ENCODE measurements at places on chromosomes 6 and 20. TPM values are rescaled to one million over a fixed set of nuclear protein-coding genes. Genes with fewer than 3 reads are reported as not detected.

- DNase-seq, result no peak
These were observed 100.0 kb downstream of the NDUFAF5 start for GRCh38 chr20:13884803-13885202.

DNA sequence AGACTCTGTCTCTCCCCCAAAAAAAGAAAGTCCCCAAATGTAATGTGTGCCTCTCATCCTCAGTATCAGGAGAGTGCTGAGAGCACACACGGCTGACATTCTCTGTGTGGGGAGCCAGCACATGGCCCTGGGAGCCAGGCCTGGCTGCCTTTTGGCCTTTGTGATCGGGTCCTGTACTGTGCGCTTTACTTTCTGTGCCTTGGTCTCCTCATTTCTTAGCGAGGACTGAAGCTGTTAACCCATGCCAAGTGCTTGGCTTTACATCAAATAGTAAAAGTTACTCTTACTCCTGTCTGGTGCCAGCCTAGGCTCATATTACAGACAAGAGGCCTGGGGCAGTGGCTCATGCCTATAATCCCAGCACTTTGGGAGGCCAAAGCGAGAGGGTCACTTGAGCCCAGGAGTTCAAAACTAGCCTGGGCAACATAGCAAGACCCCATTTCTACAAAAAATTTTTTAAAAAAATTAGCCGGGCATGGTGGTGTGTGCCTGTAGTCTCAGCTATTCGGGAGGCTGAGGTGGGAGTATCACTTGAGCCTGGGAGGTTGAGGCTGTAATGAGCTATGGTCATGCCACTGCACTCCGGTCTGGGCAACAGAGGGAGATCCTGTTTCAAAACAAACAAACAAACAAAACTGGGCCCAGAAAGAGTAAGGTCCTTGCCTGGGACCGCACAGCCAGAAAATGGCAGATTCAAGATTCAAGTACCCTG, 50.3 kb downstream of the SNAI1 start:
- no peak for DNase-seq

DNA sequence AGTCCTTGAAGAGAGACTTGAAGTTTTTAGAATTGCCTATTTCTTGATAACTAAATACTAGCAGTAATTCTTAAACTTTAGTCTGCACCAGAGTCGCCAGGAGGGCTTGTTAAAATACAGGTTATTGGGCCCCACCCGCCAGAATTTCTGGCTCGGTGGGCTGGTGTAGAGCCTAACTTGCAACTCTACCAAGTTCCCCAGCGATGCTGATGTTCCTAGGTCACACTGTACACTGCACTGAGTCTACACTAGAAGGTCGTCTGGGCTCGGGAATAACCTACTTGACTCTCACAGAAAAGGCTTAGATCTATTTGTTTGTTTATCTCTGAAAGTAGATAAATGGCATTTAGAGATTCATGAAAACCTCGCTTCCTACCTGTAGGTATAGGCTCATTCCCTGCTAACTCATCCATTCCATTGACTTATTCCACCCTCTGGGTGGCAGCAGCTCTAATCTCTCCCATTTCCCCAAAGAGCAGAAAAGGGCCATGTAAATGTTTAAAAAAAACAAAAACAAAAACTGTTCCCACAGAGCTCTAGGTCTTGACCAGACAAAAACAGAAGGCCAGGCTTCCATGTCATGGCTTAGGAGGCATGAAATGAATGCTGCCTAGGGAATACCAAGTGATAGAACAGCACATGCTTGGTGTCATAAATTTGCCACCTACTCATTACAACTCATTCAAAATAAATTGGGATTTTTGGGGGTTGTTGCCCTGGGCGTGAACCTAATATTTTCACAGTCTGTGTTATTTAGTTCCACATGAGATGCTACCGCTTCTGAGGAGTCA, 292.1 kb downstream of the ADGB start:
- DNase-seq, result no peak

- no peak for DNase-seq
These were observed 41.1 kb downstream of the KLHL31 start for GRCh38 chr6:53624502-53624901.

DNA sequence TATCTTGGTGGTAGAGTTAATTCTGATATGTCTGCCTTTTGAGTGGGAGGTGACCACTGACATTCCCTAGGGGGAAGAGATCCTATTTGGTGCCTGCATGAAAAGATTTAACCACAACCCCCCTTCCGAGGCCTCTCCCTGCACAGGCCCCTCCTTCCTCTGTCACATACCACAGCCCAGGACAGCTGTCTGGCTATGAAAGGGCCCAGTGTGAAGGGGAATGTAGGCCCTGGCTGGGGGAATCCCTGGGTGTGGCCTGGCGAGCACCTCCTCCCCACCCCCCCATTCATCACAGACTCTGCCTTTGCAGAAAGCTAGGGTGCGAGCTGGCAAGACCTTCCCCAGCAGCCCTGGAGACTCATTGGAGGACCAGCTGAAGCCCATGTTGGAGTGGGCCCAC, 27.4 kb upstream of the MAPRE1 start:
- DNase-seq, result peak; percentile 67

DNA sequence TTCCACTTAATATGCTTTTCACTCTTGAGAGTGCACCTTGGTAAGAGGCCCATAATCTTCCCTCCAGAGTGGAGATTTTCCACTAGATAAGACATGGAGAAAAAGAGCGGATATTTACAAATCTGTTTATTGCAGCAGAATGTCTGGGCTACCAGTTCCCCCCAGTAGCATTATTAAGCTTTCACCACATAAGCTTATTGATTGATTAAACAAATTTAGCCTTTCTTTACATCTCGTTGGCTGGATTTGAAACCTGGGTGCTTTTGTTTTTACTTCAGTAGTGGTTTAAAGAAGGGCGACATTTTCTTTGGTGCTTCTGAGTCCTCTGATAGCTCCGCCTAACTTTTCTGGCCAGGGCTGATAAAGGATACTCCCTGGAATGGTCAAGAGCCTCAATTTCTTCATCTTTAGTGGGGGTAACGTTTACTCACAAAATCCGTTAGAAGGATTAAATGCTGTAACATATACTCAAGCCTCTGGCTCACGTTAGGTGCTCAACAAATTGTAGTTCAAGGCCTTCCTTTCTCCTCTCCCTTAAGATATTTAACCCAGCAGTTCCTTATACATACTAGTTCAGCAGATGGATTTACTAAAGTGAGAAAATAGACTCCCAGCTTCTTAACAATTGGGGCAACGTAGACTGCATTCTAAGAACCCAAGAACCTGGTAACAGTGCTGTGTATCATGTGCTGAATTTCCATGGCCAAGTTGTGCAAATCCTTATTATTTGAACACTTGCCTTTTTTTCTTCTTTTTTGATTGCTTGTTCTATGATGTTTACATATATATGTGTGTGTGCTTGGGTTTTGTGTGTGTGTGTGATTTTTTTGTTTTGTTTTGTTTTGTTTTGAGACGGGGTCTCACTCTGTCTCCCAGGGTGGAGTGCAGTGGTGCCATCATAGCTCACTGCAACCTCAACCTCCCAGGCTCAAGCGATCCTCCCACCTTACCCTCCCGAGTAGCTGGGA, 91.4 kb downstream of the RREB1 start:
- DNase-seq, result no peak

- DNase-seq, result no peak
These were observed 45.6 kb downstream of the ADGRF5 start for GRCh38 chr6:46876126-46876525.

DNA sequence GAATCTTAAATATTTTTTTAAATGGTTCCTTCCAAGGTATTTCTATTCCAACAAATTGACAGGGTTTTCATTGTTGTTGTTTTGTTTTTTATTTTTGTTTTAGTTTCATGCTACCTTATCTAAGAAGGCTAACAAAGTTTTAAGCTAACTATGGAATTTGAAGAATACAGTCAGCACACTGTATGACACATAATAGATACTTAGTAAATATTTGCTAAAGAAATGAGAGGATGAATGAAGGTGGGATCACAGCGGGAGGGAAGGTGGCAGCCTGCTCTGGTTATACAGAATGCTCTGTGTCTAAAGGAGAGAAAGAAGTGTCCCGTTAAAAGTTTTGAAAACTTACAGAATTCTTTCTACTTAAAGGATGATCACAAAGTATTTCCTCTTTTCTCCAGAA, 43.7 kb upstream of the DST start:
- DNase-seq, result no peak

DNA sequence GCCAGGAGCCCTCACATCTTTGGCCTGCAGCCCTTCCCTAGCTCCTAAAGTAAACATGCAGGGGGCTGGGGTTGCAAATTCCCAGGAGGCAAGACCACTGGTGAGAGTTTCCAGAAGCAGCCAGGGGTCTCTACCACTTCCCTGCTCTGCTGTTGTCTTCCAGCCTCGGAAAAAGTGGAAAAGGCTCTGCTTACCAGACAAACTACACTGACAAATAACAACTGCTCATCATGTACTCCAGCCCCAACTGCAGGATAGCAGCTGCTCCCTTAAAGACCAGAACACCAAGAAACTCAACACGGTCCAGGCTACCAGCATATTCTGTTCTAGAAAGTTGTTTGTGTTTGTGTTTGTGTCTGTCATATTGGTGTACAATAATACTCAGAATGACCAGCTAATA, 187.5 kb upstream of the MARCKS start:
- no peak for DNase-seq

- peak; percentile 51 for DNase-seq
These were observed 17.5 kb upstream of the SAMD3 start for GRCh38 chr6:130240232-130240631.

Gene DST
- polyA plus RNA-seq, result 81.0 TPM

Gene SH3BGRL2
- 1.5 TPM for polyA plus RNA-seq

Gene LAMA2
- 19.5 TPM for polyA plus RNA-seq

Gene EGFL8
- polyA plus RNA-seq, result 2.3 TPM

Gene ATXN1
- polyA plus RNA-seq, result 10.0 TPM

Gene SLC22A2
- not detected for polyA plus RNA-seq

Gene PSMB8
- polyA plus RNA-seq, result 77.1 TPM

Gene TCP11
- 0.16 TPM for polyA plus RNA-seq

Gene FNDC11
- polyA plus RNA-seq, result 0.22 TPM

Gene LY6G6D
- not detected for polyA plus RNA-seq

All from fibroblast of lung (primary cell).